Hematopoietic multipotent progenitor cell treated with erythropoietin and hydrocortisone succinate and interleukin-3 and kit ligand, for 4 days (in vitro differentiated cells): ENCODE measurements at places on chromosomes 6 and 20.

GRCh38 chr6:63807056-63807455, 171.5 kb downstream of the PHF3 start:
- DNase-seq = no peak

DNA sequence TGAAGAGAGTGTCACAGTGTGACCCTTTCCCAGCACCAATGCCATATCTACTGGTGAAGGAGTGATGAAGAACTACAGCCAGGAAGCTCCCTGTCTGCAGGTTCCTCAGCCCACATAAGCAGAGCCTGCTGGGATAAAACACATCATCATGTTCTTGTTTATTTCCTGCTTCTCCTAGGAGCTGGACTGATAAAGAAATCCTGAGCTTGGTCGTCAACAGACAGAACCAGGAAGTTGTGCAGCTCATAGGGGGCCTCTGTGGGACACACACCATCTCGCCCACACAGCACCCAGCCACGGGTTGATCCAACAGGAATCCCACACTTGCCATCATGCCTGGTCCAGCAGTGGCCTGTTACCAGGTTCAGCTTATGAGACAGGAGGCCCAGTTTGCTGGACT, 2.8 kb upstream of the CSTL1 start:
- peak; percentile 15 for DNase-seq

DNA sequence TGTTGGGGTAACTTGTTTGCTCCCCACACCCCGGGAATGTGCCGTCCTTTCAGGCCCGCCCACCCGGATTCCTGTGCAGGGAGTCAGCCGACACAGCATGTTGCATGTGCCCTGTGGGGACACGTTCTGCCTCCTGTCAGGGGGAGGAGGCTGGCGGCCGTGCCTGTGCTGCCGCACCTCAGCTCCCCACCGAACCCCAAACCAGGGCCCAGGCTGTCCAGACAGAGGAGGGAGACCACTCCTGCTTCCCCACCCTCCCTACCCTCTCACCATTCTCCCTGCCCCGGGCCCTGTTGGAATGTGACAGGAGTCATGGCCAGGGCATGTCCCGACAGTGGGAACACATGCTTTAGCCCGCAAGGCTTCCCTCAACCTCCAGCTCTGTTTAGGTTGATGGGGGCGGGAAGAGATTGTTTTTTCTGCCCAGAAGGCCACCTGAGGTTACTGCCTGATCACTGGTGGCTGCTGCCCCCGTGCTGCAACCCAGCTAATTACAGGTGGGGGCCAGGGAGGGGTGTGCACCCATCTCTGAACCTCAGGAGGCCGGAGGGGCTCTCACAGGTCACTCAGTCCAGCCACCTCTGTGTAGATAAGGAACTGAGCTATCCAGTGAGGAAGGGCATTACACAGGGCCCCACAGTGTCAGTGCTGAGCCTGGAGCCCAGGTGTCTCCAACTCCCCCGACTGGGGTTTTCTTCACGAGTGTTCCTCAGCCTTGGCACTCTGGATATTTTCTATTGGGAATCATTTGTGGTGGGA, 13.6 kb downstream of the LRRC73 start:
- DNase-seq = no peak

DNA sequence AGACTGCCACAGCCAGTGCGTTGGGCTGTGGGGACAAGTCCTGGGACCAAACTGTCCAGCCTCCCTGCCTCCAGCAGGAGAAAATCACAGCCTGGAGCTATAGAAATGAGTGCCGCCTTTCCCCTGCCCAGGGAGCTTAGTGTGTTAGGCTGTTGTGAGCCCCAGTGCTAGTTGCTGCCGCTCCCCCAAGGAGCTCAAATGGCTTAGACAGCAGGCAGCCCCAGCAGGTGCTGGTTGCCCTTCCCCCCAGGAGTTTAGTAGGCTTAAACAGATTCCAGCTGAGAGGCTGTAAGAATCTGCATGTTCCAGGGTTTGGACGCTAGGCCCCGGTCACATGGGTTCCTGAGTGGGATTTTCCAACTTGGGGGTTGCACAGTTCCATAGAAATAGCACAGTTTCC, 27.2 kb upstream of the HMGN3 start:
- DNase-seq = no peak

GRCh38 chr20:20664795-20665589, 47.5 kb downstream of the RALGAPA2 start:
- peak; percentile 83 for DNase-seq

GRCh38 chr6:17600527-17601385, 654 bp downstream of the FAM8A1 start:
- peak; percentile 64 for DNase-seq

DNA sequence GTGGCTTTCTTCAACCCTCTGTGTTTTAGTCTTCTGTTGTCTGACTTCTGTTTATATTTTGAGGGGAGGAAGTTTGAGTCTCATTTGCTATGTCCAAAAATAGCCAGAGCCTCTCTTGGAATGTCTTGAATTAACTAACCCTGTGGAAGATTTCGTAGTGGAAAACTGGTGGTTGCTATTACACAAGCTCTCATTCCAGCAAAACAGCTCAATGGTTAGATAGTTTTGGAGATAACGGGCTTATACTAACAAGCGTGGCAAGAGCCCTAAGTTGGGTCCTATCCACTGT, 1.6 kb downstream of the CCN2 start:
- no peak for DNase-seq

GRCh38 chr6:161496941-161497340, 223.1 kb upstream of the AGPAT4 start:
- DNase-seq = no peak

GRCh38 chr20:49560186-49560585, 7.8 kb downstream of the PTGIS start:
- no peak for DNase-seq

- no peak for DNase-seq
Measured at GRCh38 chr20:4651536-4651935, 70.2 kb upstream of the PRND start.
